ENCODE measurements at places on chromosomes 7 and 10.

- DNase-seq: no peak
Observed at GRCh38 chr7:77184990-77185389, 14.6 kb downstream of the FGL2 start.

- DNase-seq: no peak
Observed at GRCh38 chr10:6912424-6912823, 332.3 kb upstream of the PRKCQ start.

GRCh38 chr7:155918720-155919390 is 106.6 kb upstream of the SHH start:
- DNase-seq: no peak

DNA sequence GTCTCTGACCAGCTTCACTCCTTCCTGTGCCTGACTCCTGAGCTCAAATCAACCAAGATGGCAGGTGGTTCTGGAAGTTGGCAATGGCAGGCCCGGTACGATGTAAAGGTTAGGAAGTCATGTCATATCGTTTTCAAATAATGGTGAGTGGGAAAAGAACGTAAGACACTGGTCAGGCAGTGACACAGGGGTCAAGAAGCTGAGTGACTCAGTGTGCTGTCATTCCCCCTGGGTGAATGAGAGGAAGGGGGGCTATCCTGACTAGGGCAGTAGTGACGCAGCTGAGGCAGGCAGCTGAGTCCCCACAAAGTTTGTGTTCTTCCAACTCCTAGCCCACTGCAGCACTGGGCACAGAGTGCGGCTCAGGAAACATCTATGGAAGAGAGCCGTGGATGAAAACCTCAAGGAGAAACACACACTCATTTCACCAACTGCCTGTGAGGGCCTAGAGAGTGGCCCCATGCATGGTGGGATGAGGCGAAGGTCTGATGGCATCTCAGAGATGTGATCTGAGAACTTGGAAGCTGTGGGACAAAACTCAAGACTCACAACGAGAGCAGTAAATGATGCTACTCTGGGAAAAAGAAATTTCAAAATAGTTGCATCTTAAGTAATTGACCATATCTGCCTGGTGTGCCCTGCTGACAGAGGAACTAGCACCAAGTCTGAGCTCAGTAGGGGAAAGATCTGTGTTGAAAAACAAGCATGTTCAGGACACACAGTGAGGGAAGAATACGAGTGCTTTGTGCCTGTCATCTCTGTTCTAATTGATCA is 23.2 kb downstream of the CREB3L2 start:
- no peak for DNase-seq

- no peak for DNase-seq
Observed at GRCh38 chr7:78082556-78082955, 284.0 kb downstream of the PHTF2 start.

DNA sequence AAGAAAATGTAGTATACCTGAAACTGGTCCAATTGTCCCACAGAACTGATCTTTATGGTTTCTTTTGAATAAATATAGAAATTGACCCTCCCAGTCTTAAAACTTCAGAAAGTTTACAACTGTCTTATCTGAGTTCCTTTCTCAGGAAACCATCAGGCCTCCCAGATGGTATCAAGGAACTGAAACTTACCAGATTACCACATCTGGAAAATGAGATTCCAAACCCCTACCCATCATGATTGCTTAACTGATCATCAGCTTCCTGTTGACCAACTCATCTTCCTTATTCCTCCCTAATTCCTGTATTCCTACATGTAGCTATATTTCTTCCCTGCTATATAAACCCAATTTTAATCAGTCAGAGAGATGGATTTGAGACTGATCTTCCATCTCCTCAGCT is 5.5 kb downstream of the VWDE start:
- no peak for DNase-seq

Data from NCI-H748 treated with DMSO at 0.1 percent for 48 hours (cell line).